ENCODE measurements at places on chromosomes 2 and 18. TPM values are rescaled to one million over a fixed set of nuclear protein-coding genes. Genes with fewer than 3 reads are reported as not detected.

Gene IL36B
- not detected for total RNA-seq

Gene NGEF
- total RNA-seq: 0.47 TPM

Gene ERBB4
- 0.18 TPM for total RNA-seq

Gene KIF5C
- 0.58 TPM for total RNA-seq

Gene FSIP2
- total RNA-seq: 0.82 TPM

Gene CCDC150
- 3.8 TPM for total RNA-seq

Gene PKP4
- 48.0 TPM for total RNA-seq

DNA sequence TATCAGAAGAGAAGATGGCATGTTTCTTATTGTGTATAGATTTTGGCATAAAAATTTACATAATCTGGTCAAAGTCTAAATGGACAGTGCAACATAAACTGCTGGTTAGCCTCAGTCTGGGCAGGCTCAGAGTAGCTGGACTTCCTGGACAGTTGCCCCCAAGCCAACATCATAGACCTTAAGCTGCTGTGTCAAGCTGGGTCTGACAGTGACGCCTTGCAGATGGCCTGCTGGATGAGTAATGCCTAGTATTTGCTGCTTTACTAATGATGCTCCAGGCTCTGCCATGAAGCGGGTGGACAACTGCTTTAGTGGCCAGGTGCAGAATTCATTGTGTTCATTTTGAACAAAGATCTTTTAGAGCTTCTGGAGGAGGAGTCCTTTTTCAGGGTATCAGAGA is 603.7 kb upstream of the ZEB2 start:
- DNase-seq: no peak

DNA sequence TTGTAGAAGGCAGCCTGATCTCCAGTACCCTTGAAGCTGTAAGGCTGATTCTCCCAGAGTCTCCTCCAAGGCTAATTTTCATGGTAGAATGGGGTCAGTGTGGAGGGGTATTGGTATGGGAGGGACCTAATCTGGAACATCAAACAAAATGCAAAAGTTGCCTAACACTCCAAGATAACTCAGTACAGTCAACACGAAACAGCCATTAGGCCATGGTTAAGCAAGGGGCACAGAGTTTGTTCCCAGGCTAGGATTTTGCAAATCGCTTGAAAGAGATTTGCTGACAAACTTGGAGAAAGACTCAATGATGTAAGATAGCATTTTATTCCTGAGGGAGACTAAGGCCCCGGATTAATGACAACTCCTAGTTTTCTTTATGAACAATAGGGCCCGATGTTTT is 5.4 kb downstream of the PID1 start:
- no peak for DNase-seq

- no peak for DNase-seq
These were observed 106.0 kb downstream of the CYP26B1 start for GRCh38 chr2:72041638-72042111.

DNA sequence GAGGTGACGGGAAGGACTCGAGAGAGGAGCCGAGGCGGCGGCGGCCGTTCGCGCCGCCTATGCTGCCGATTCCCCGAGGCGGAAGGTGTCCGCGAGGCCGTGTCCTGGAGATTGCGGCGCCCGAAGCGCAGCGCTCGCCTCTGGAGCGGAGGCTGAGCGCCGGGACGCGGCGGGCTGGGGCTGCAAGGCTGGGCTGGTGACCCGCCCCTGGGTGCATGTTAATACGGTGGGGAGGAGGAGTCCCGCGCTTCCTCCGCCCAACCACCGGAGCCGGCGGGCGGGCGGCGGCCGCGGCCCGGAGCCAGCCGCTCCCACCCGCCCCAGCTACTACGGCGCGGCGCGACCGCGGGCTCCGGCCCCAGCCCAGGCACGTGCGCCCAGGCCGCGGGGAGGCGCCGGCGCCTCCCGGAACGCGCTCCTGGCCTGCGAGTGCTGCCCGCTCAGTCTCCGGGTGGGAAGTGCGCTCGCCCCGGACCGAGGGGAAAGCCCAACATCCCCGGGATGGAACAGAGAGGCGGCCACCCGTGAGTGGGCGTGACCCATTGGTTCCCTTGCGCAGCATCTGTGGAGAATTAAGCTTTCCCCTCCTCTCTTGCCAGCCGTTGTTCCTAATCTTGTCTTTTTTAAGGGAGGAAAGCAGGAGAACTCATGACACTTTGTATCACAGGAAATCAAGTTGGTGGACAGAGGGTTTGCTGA is at the start of gene DLGAP1:
Gene DLGAP1, minus strand, starts transcription at position 195 of the 699 bp plus-strand sequence.
- DNase-seq: no peak

DNA sequence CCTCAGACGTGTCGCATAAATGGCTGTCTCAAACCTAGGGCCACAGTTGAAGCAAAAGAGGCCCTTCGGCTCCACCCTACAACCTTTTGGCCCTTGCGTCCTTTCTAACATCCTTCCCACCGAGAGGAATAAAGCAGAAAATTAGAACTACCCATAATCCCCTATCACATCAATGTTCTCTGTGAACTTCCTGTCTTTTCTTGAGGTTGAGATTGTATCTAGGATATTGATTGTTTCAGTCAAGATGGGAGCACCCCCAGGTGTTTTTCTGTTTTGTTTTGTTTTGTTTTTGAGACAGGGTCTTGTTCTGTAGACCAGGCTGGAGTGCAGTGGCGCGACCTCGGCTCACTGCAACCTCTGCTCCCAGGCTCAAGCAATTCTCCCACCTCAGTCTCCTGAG is 23.6 kb downstream of the INPP5D start:
- DNase-seq: no peak

GRCh38 chr2:48715042-48715899 is 40.3 kb downstream of the LHCGR start:
- no peak for DNase-seq

GRCh38 chr18:37577051-37577611 is 11.5 kb upstream of the CELF4 start:
- no peak for DNase-seq

- no peak for DNase-seq
These were observed 57.1 kb upstream of the OTOF start for GRCh38 chr2:26534865-26535662.

DNA sequence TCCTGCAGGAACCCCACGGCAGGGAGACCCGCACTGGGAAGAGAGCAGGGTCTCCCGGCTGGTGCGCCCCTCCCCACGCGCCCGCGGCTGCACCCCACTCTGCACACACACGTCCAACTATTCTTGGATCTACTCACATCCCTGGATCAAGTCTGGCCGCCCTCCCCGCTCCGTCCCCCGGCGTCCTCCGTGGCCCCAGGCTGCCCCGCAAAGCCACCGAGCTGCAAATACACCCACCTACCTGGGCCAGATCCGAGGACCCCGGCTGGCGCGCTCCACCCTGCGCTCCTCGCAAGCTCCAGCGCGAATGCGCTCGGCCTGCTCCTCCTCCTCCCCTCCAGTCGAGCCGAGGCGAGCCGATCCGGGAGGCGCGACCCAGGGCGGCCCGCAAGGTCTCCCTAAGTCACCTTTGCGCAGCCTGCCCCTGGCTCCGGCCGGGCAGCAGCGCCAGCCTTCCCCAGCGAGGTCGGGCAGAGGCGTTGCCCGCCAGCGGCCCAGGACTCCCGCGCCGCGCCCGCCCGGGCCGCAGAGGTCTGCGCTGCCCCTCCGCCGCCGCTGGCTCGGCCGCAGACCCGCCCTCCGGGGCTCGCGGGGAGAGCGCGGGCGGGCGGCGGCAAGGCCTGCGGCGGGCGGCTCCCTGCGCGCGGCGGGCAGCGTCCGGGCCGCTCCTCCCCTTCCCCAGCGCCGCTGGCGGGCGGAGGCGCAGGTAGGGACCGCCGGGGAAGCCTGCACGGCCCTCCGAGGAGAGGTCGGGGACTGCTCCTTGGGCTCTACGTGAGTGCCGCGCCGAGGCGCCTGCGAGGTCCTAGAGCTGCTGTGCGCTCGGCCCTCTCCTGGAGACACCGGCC is 126.0 kb downstream of the OSBPL1A start:
- DNase-seq: no peak
